Stimulated activated CD4-positive, alpha-beta T cell treated with anti-CD3 and anti-CD28 coated beads, Interleukin-15, amount 100 ng/mL, for 48 hours (primary cell): ENCODE measurements at places on chromosomes 16 and 17.

GRCh38 chr16:61891460-61891859 is 144.8 kb downstream of the CDH8 start:
- DNase-seq, result no peak

DNA sequence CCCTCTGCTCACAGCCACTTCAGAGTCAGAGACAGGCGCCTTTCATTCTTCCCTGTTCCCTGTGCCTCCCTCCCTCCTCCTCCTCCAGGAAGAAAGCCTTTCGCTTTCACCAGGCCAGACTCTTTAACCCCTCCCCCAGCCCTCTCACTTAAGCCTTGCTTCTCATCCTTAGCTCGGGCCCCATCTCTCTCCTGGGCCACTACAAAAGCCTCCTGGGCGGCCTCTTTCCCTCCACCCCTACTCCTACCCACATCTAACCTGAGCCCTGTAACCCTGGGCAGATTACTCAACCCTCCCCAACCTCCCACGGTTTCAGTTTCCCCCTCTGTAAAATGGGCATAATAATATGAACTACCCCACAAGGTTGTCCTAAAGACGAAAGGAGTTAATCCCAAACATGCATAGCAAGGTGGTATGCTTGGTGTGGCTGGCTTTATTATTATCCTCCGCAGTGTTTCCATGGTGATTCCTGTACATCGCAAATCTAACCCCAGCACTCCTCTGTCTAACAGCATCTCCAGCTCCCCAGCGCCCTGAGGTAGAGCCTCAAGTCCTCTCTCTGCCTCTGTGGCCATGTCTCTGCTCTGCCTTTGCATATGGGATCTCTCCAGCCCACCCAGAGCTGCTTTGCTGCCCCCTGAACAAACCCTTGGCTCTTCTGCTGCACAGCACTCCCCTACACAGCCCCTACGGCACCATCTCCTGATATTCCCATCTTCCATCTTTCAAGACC is 17.7 kb downstream of the PIMREG start:
- DNase-seq, result no peak

- no peak for DNase-seq
Observed at GRCh38 chr16:4240624-4241023, 1.3 kb downstream of the SRL start.

DNA sequence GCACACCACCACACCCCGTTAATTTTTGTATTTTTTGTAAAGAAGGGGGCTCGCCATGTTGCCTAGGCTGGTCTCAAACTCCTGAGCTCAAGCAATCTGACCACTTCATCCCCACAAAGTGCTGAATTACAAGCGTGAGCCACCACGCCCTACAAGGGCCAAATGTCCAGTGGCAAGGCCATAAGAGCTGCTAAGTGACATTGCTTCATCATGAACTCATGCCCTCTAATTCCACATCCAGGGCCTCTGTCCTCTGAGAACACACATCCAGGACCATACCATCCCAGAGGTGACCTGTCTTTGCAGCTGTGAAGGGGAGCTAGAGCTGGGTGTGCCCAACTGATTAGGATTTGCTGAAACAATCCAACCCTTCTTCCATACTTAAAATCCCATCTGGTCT is 25.6 kb upstream of the MEIOC start:
- DNase-seq, result no peak

DNA sequence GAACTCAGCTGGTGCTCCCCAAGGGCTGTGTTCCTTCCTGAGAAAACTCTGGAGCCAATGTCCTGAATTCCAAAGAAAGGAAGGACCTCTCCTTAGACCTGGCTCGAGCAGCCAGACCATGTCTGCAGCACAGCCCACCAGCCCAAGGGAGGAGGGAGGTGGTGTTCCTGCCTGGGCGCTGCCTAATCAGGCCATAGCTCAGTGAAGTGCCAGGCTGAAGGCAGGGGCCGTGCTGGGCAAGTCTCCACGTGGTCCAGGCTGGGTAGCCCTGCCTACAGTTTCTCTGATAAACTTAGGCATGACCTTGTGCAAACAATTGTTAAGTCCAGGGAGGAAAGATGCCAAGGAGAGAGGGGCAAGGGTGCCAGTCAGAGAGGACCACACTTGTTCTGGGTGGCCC is 76.8 kb downstream of the MPRIP start:
- DNase-seq, result no peak

- no peak for DNase-seq
Observed at GRCh38 chr17:77308861-77309726, 168.3 kb downstream of the SEC14L1 start.
